H54 (cell line): ENCODE measurements at places on chromosomes 11 and 22.

DNA sequence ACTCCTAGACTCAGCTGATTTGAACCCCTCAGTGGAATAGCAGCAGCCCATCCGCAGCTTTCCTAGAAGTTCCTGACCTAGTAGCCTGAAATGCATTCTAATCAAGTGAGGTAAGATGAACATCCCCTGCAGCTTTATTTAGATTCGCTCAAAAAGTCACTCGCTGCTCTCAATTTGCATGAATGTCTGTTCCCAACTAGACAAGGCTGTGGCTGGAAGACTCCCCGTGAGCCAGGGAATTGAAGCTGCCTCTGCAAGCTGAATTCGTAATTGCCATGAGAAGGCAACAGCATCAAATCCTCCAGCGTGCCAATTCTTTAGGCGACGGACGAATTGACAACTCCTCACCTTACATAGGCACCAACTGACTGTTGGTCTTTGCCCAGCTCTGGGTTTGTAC is 17.1 kb upstream of the SCN3B start:
- no peak for DNase-seq

DNA sequence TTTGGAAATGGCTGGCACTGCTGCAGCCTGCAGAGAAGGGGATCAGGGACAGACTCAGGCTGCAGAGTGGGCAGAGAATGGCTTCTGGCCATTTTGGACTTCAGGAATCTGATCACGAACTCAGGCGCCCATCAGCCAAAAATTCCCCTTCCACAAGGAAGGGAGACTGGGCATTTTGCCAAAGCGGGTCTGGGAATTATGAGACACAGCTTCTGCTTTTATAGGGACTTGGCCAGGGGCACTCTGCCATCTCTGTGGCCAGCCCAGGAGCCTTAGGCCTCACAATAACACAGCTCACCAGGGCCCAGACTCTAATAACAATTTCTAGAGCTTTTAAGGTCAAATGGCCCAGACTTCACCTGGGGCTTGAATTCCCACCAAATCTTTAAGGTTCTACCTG is 74.7 kb downstream of the CHST1 start:
- DNase-seq, result no peak

DNA sequence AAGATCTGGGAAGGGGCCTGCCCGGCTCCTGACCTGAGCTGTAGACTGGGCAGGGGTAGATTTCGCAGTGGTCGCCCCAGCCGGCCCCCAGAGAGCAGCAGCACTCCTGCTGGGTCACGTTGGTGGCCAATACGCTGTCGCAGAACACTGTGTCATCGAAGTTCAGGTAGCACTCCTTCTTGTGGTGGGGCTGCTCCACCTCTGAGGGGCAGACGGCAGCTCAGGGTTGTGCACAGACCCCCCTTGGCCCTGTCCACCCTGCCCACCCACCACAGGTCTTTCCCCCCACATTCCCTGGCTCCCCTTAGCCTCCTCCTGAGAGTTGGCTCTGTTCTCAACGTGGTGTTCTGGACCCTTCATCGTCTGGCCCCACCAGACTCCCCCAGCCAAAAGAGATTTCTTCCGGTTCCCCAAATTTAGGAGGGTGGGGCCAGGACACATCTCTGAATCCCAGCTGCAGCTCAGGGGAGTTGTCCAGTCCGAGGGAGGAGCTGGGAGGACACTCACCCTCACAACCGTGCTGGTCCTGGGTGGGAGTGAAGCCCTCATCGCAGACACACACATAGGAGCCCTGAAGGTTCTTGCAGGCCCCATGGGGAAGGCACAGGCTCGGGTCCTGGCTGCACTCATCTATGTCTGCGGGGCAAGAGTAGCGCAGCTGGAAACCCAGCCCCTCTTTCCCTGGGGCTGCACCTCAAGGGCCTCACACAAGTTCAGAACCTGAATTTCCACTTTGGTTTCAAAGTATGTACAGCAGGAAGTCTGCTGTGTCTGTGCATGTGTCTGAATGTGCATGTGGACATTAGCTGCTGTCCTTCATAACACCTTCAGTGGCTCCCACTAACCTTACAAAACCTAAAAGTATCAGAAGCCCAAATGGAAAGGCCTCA is 16.5 kb downstream of the SCYL1 start:
- no peak for DNase-seq

DNA sequence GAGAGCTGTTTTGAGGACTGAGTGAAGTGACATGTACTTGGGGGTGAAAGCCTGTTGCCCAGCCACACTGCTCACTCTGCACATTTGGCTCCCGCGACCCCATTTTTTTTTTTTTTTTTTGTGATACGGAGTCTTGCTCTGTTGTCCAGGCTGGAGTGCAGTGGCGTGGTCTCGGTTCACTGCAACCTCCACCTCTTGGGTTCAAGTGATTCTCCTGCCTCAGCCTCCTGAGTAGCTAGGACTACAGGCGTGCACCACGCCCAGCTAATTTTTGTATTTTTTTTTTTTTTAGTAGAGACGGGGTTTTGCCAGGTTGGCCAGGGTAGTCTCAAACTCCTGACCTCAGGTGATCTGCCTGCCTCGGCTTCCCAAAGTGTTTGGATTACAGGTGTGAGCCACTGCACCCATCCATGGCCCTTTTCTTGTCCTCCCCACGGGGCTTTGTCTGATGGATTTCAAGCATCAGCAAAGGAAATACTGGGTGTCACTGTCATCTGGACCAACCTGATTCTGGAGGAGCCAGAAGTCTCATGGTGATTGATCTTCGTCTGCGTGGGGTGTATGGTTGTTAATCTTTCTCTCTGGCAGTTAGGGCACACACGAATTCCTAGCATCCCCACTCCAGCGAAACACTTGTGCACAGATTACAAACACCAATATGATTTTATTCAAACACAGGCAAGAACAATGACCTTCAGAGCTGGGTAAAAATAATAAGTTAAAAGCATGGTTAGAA is 3.4 kb upstream of the UCP3 start:
- no peak for DNase-seq

- DNase-seq, result no peak
Measured at GRCh38 chr11:100689141-100689540, 2.1 kb downstream of the ARHGAP42 start.

- no peak for DNase-seq
Measured at GRCh38 chr11:88355887-88356286, 18.4 kb upstream of the CTSC start.

DNA sequence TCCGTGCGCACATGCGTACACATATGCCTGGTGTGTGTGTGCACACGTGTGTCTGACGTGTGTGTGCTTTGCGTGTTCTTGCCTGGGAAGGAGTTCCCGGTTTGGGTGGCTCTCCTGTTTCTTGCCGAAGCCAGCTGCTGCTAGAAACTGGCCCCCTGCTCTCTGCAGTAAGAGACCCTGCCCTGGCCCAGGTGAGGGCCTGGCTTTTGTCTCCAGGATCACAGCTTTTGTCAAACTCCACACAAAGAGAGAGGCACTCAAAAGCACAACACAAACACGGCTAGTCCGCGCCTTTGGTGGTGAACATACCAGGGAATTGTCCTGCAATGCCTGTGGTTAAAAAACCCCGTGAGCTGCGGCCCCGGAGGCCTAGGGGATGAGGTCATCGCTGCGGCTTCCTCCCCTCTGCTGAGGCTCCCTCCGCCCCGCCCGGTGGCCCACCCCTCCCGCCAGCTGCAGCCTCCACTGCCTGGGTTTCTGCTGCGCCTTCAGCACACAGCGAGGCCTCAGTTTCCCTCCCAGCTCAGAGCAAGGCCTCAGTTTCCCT is 88.9 kb downstream of the KCNQ1 start:
- peak; percentile 96 for DNase-seq

- peak; percentile 26 for DNase-seq
Measured at GRCh38 chr11:114774599-114775361, 96.5 kb downstream of the NXPE2 start.
